ENCODE measurements at places on chromosomes 6 and 20.

- no peak for DNase-seq
Measured at GRCh38 chr6:11514672-11515071, 22.9 kb upstream of the TMEM170B start.

DNA sequence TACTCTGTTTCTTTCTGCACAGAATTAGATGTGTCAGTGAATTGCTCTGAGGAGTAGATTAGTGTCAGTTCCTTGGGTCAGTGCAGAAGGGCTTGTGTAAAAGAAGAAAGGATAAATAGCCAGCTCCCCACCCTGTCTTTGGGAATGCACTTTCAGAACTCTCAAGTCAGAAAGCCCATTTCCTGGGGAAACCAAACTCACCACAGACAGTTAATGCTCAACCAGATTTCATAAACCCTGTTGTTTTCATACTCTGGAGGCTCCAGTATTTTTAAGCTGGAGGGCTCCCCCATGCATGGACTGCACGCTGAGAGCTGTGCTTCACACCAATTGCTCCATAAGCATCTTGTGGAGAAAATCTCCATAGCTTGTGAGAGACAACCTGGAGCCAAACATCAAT, 449.7 kb downstream of the CDH26 start:
- no peak for DNase-seq

DNA sequence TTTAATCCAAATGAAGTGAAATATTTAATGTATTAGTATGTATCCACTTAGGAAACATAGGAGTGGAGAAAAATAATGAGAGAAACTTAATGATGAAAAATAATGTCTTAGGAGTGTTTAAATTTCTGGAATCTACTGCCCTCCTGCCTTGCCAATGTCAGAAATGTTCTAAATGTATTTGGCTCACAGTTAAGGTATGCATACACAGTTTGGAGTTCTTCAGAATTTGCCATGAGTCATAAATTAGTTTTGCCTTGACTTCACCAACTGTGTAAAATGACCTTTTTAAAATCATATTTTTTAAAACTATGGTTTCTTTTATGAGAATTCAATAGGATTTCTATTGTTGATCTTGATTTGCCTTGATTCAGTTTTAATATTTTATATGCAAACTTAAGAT, 191.7 kb upstream of the HSF2 start:
- no peak for DNase-seq

DNA sequence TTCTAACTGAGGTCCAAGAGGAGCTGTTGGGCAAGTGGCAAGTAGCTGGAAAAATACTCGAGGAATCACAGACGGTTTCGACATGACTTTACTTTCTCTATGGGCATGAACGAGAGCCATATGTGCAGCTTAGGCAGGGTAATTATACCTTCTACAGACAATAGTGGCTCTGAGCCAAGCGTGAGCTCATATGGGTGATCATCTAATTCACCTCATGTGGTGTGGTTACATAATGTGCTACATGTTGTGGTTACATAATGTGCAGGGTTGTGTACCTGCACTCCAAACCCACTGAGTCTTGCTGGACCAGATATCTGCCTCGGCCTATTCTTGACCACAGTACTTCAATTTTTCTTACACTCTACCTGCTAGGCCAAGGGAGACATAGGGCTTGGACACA, 771.7 kb upstream of the EYS start:
- DNase-seq: no peak

GRCh38 chr20:62644802-62645496, 2.6 kb downstream of the SLCO4A1 start:
- DNase-seq: no peak

DNA sequence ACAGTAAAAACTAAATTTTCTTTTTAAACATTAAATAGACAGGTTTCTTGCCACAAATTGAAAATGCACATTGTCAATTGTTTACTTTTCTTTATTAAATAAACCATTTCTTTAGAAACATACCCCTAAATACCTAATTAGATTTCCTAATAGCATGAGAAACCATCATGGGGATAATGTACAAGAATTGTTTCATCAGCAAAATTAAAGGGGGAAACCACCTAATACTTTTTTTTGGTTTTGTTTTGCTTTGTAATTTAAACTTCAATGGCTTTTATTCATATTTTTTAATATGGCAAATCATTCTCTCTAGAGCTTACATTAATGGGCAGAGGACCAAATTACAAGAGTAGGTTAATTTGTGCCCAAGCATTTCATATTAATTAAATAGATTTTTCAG, 987.9 kb downstream of the EPHA7 start:
- no peak for DNase-seq

DNA sequence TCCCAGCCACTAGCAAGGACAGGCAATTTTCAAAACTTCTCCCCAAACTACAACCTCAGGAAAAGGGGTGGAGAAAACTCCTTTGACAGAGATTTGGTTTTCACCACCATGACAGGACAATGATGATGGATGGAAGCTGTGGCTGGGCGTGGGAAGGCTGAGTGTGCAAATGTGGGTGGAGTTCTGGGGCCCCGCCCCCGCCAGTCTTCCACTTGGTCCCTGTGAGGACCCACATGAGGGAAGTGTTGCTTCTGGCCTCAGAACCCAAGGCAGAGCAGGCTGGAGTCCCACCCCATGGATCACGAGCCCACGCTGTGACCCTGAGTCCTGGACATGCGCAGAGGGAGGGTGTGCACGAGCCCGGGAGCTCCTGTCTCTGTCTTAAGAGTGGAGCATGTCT, 21.5 kb upstream of the MRGBP start:
- DNase-seq: no peak

- DNase-seq: no peak
Measured at GRCh38 chr20:37914672-37915433, 11.9 kb downstream of the VSTM2L start.

DNA sequence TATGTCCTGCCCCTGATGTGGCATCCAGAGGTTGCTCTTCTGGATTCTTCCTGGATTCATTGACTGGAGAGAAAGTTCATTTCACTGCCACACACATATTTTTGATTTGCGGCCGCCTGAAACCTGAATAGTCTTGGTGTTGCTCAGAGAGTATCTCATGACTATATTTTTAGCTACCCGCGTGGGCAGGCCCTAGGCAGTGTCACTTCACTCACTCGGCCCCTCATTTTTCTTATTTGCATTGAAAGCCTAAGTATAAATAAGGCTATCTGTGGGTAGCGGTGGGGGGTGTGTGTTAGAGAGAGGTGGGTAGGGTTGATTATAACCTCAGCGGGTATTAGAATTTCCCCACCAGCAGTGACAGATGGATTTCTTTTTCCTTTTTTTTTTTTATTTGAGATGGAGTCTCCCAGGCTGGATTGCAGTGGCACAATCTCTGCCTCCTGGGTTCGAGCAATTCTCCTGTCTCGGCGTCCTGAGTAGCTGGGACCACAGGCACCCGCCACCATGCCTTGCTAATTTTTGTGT, 113.5 kb downstream of the JARID2 start:
- DNase-seq: no peak

DNA sequence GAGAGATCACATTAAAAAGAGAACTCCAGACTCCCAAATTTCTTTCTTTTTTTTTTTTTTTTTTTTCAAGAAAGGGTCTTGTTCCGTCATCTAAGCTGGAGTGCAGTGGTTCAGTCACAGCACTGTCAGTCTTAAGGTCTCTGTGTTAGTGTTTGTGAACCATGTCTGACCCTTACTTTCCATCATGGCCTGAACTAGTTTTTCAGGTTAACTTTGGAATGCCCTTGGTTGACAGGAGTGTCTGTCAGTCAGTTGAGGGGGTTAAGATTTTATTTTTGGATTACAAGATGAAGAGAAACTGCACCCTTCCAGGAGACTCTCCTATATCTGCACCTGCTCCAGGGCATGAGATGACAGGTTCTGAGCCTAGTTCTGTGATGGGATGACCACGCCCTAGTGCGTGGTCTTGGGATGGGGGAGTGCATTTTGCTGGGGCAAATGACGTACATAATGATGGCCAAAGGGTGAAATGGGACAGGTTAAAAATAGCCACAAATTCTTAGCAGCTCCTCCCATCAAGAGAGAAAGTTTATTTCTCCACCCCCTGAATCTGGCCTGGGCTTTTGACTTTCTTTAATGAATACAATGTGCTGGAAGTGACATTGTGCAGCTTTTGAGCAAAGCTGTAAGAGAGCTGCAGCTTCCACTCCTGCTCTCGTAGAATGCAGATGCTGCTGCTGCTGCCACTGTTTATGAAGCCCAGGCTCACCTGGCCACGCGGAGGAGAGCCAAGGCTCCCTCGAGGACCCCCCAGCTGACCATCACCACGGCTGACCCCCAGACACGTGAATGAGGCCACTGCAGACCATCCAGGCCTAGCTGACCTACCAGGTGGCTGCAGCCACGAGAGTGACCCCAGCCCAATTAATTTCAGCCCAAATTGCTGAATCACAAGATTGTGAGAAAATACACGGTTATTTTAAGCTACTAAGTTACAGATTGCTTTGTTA, 29.7 kb upstream of the FAM50B start:
- no peak for DNase-seq

- no peak for DNase-seq
Measured at GRCh38 chr6:854406-855118, 161.6 kb upstream of the EXOC2 start.

DNA sequence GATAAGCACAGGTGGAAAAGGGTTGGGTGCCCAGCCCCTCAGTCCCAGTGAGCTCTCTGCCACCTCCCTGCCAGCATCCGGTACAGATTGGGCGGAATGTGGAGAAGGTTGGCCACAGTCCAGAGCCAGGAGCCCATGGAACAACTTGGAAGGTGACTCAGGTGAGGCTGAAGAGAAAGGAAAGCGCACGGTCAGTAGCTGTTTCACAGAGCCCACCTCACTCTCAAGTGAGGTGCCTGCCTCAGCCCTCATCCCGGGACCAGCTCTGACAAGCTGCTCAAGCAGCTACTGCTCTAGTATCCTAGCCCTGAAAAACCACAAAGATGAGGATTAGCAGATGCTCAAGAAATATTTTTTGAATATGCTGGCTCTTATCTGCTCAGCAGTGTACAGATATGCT, 1.1 kb upstream of the MMP24OS start:
- no peak for DNase-seq

DNA sequence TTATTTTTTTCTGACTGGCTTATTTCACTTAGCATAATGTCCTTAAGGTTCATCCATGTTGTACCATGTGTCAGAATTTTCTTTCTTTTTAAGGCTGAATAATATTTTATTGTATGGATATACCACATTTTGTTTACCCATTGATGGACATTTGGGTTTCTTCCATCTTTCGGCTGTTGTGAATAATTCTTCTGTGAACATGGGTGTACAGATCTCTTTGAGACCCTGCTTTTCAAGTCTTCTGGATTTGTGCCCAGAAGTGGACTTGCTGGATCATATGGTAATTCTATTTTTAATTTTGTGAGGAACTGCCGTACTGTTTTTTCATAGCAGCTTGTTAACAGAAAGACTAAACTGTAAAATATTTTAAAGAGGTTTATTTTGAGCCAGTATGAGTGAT, 94.6 kb upstream of the TMEM181 start:
- DNase-seq: no peak

GRCh38 chr20:39607141-39607540, 645.0 kb downstream of the DHX35 start:
- no peak for DNase-seq

- no peak for DNase-seq
Measured at GRCh38 chr6:16764188-16764950, 3.1 kb upstream of the ATXN1 start.

GRCh38 chr20:57953638-57954037, 243.8 kb upstream of the PMEPA1 start:
- DNase-seq: no peak

DNA sequence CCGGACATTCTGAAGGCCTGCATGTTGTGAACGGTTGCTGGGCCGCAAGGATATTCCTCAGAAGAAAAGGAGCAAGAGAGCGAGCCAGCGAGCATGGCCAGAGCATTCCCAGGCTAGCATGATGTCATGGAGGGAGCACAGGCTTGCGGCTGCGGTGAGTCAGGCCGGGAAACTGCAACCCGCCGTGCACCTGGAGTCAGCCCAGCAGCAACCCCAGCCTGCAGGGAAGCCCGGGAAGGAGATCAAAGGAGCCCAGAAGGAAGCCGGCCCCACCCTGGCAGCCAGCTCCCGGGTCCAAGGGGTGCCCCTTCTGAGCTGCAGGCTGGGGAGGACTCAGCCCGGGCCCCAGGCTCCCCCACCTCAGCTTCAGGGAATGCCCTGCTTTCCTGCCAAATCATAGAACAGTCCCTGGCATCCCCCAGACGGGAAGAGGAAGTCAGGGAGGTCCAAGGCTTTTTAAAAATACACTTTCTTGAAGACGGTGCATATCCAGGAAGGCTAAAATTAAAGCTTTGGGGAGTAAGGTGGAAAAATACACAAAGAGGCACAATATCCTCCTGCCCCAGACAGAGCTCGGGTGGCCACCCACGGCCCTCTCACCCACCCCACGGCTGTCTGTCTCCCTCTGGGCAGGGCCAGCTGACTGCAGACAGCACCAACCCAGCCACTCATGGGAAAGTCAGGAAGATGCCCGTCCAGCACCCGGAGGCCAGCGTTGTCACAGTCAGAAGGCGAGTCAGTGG, 53.7 kb downstream of the BMP7 start:
- DNase-seq: no peak

- no peak for DNase-seq
Measured at GRCh38 chr6:53692172-53692571, 26.6 kb upstream of the KLHL31 start.

DNA sequence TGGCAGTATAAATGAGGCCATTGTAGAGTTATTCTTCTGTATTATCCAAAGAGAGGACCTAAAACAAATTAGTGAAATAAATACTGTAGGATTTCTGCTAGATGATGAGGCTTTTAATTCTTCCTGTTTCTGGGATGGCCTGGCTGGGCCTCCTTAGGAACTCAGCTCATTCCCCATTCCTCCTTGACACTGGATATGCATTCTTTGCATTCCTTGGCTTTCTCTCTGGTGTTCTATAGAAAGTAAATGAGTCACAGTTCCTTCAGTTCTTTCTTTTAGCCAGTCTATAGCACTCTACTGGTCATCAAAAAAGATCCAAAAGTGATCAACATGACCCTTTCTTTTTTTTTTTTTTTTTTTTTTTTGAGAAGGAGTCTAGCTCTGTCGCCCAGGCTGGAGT, 8.6 kb downstream of the OR10C1 start:
- DNase-seq: no peak

DNA sequence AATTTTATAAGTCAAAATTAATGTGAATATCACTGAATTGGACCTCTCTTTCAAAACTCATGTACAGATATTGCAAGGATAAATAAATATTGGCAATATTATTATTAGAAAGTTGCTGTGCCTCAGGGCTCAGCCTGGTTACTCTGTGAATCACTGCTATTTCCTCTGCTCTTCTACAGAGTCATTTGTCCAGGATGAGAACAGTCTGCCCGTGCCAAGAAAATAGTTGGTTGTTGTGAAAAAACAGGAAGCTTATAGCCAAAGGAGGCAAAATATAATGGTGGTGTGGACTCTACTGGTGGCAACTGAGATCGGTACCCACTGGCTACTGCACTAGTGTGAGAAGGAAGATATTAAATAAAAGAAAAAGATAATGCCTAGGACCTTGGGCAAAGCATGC, 93.6 kb downstream of the RIMS1 start:
- no peak for DNase-seq

All from left lobe of liver (tissue), 2 donors.